NCI-H345 (cell line): ENCODE measurements at places on chromosomes 7 and 10.

- DNase-seq, result no peak
Observed at GRCh38 chr7:91397096-91397495, 132.9 kb downstream of the FZD1 start.

- no peak for DNase-seq
Observed at GRCh38 chr10:22479419-22479818, 134.1 kb downstream of the SPAG6 start.

- no peak for DNase-seq
Observed at GRCh38 chr10:29537799-29538198, 97.0 kb downstream of the SVIL start.

DNA sequence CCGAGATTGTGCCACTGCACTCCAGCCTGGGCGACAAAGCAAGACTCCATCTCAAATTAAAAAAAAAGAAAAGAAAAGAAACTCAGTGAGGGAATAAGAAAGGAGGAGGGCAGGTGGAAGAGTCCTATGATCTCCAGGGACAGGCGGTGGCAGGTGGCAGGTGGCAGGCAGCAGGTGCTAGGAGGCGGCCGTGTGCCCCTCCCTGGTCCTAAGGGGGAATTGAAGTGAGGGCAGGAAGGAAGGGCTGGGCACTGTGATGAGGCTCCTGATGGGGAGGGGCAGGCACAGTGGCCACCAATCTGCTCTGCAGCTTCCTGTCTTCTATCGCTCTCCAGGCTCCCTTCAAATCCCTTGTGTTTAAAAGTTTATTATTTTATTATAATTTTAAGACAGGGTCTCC is 41.2 kb upstream of the UBE3C start:
- DNase-seq, result peak; percentile 38

DNA sequence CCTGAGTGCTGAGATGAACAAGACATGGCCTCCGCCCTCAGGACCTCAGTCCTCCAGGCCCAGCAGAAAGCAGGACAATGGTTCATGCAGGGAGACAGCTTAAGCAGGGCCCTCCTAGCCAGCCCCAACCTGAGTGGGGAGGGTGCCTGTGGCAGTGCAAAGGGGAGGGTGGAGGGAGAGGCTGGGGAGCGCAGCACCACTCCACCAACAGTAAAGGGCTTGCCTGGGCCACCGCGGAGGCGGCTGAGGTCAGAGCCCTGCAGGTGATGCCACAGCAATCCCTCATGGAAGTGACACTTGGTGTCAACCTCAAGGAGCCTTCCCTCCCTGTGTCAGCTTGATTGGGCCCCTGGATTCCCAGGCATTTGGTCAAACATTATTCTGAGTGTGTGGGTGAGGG is 89.0 kb upstream of the TCERG1L start:
- no peak for DNase-seq

GRCh38 chr10:86658261-86658741 is 4.0 kb downstream of the OPN4 start:
- DNase-seq, result no peak

GRCh38 chr7:142865766-142866165 is 10.9 kb downstream of the EPHB6 start:
- no peak for DNase-seq

DNA sequence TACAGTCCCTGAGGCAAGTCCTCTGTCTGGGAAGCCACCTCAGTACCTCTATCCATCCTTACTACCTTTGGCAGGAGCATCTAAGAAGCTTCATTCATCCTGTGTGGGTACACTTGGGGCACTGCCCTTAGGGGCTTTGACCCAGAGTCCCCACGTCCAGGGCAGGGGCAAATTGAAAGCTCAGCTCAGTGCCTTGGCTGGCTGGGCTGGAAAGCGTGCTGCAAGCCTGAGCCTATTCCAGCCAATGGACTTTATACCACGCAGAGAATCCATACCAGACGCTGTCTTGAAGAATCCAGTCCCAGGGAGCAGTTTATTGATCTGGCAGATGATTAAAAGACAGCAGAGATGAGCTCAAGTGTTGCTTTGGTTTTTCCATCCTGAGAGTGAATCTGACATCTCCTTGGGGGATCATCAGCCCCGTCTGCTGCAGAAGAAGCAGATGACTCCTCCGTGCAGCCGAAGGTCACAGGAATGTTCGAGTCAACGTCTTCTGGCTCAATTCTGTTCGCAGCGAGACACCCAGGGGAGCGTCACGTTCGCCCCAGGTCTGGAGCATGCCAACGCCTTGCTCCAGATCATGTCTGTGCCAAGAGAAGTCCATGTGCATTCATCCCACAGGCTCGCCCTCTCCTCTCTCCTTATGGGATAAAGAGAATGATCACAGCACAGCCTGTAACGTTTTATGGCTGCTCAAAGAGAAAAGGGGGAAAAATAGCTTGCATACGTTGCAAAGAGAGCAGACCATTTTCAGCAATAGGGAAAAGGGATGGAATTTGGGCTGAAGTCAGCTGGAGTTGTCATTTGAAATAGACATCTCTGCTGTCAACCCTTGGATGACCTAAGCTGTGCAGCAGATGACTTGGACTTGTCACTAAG is 35.8 kb upstream of the LYZL1 start:
- DNase-seq, result no peak

GRCh38 chr7:6612819-6613218 is 2.6 kb upstream of the ZNF853 start:
- DNase-seq, result no peak

DNA sequence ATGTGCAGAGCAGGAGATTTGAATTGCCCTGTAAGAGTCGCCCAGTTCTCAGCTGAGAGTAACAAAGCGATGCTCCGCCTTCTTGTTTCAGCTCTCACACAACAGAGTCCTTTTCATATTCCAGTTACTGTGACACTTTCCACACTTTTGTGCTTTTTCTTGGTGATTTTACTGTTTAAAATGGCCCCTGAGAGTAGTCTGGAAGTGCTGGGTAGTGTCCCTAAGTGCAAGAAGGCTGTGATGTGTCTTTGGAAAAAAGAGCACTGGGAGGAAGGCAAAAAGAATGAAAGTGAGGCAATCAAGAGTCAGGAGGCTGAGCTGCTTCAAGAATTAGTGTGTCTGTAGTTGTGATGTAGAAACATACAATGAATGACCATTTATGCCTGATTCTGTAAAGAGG is 201.2 kb upstream of the SEMA3E start:
- no peak for DNase-seq

DNA sequence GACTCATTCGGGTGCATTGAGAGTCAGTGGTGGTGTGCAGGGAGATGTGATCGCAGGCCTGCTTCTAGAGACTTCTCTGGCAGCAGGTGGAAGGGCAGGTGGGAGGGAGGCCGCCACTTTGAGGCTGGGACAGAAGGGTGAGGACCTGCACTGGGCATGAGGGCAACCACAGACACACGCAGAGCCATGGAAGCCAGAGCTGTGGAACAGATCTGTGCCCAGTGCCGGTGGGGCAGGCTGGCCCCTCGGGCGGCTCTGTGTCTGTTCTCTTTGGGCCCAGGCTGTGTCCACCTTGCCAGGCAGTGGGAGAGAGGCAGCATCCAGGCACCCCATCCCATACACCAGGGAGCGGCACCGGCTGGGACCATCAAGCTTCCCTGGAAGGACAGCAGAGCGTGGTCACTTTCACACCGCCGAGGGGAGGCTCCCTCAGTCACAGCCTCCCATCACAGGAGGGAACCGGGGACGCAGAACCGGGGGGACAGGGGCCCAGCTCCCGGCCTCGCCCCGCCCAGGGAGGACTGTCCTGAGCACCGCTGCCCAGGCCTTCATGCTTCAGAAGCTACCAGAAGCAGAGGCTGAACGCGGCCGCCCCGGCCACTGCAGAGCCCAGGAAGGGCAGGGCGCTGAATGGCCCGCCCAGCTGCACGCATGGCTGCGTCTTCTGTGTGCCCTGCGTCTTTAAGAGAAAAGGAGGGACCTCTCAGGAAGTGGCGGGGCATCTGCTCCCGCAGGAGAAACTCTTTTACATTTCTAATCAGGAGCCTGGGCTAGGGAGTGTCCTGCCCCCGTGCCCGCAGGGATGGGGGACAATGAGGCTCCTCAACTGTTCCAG is 32.1 kb downstream of the EN2 start:
- no peak for DNase-seq

DNA sequence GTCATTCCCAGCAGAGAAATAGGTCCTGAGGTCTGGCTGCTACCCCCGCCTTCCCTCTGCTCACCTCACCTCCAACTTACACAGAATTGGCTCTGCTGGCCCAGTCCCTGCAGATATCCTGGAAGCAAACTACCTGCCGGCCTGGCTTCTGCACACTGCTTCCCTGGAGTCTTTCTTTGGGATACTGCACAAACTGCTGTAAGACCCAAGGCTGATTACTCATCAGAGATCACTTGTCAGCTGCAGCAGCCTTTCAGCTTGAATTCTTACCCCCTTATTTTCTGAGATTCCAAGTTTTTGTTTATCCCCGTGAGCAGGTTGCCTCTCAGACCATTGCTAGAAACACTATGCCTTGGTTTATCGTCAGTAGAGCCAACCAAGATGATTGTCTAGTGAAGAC is 426.4 kb downstream of the PHTF2 start:
- DNase-seq, result no peak

DNA sequence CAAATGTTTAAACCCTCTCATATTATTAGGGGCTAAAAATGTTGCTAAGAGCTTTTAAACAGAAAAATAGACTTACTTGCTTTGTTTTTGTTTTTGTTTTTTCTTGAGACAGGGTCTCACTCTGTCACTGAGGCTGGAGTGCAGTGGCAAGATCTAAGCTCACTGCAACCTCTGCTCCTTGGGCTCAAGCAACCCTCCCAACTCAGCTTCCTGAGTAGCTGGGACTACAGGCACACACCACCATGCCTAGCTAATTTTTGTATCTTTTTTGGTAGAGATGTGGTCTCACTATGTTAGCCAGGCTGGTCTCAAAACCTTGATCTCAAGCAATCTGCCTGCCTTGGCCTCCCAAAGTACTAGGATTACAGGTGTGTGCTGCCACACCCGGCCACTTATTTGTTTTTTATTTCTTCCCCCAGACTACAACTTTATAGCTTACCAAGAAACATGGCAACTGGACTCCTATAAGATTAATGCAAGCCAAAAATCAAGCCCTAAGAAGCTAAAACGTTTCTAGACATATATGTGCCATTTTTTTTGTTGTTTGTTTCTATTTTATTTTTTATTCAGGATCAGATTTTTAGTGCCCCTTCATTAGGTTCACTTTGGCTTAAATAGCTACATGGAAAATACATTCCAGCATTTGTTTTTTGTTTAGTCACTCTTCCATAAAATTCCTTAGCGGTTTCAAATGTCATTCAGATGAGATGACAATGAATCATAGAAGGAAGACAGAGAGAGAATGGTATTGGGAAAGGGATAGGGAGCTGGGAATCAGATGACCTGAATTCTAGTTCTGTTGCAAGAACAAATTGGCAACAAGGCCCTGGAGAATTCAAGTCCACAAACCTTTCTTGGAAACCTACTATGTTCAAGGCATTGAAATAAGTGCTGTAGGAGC is 163.4 kb upstream of the MKLN1 start:
- DNase-seq, result no peak

DNA sequence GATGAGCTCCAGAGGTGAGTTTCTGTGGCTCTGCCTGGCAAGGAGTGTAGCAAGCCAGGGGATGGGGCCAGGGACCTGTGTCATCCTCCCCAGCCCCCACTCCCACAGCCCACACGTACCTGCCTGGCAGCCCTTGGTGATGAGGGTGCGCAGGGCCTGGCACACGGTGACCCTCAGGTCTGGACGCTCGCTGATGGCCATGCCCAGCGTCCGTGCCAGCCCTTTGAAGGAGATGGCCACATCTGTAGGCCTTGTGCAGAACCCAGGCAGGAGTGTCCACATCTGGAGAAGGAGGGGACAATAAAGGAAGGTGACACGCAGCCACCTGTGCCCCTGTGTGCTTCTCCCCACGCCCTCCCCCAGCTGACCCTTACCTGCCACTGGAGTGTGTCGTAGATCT is 27.7 kb downstream of the RRP12 start:
- no peak for DNase-seq

DNA sequence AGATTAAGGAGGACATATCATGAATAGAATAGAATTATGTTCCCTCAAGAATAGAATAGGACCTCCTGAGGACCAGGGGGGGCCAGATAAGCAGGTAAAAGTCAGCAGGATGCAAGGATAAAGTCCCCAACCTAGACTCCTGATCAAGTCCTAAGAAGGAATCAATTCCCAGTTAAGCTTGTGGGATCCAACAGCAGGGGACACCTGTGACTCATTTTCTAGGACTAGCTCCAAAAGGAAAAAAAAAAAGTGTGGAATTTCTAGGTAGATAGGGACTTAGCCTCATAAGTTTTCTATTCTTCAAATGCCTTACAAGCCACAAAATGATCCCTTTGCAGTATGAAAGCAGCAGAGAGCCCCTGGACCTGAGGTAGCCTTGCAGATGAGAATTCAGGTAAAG is 336.2 kb downstream of the WDR11 start:
- no peak for DNase-seq

- no peak for DNase-seq
Observed at GRCh38 chr10:3935141-3935540, 150.1 kb upstream of the KLF6 start.

GRCh38 chr7:89067048-89067447 is 271.5 kb upstream of the TEX47 start:
- no peak for DNase-seq

- DNase-seq, result no peak
Observed at GRCh38 chr7:29122081-29122480, 24.3 kb downstream of the CPVL start.

DNA sequence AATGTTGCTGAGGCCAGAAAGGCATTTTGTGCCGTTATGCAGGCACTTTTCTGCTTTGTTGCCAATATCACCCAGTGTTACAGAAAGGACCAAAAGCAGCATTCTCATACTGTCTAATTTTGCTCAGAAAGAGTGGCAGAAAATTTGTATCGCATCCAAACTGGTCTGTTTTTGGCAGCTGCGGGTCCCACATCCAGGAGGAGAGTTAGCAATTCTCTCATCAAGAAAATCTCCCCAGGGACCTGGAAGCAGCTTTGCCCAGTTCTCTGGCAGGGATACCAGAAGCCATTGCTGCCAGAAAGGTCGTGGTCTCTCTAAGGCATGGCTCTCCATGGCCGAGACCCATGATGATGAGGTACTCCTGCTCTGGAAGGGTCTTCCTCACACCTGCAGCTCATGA is 489.2 kb upstream of the ZMIZ1 start:
- no peak for DNase-seq

- no peak for DNase-seq
Observed at GRCh38 chr10:126153711-126154628, 234.3 kb downstream of the ADAM12 start.

DNA sequence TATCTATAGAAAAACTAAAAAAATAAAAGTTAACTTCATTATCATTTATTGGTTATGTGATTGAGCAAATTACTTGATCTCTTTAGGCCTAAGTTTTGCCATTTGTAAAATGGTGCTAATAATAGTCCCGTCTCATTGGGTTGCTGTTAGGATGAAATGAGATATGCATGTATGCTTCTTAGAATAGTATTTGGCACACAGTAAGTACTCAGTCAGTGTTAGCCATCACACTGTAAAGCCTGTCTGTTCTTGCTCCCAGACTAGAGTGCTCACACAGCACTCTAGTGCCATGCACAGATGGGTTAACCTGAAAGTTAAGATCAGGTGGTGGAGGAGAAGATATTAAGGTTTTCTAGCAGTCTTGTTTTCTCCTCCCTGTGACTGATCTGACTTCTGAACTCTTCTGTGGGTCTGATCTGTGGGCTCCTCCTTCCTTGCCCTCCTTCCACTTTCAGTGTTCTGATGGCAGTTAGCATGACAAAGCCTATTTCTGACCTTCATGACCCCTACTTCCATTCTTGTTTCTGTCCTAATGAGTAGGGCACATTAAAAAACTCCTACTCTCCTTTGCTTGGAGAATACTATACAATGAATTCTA is 167.5 kb downstream of the RNLS start:
- DNase-seq, result no peak
